ENCODE measurements at places on chromosomes 11 and 22.

- DNase-seq, result no peak
Measured at GRCh38 chr22:42177891-42178336, 47.3 kb upstream of the CYP2D6 start.

DNA sequence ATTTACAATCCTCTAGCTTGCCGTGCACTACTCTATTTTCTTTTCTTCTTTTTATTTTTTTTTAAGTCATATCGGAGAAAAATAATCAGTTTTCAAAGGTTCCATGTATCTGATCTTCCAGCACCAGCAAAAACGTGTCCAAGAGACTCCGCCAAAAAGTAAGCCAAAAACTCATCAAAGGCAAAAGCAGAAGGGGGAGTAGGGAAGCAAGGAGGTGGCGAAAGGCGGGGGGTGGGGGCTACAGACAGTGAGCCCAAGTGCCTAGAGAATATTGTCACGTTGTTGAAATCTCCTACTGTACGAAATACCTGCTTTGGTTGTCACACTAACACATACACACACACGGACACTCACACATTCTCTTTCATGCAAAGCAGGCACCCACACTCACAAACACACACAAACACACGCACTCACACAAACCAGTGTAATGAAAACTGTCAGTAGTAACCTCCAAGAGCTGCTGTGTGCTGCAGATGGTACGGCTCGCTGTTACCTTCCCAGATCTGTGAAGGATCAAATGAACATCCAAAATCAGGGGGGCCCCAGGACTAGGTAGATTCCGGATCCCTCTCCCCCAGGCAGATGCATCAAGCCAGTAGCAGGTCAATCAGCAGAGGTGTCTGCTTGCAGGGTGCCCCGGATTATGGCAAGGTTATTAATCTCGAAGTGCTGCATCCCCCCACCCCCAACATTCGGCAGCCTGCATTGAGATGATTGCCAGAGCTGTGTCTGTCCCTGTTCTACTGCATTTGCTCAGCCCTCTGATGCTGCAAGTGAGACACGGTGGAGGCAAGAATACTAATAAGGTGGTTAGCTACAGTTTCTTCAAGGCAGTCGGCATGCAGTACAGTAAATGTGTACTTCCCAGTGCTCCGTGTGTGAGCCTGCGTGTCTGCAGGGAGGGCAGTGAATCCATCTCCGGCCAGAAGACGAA, at the start of gene LRRC4C:
Gene LRRC4C (minus strand): TSS at position 188 of the 937 bp plus-strand sequence.
- no peak for DNase-seq

- no peak for DNase-seq
Measured at GRCh38 chr22:48714231-48714630, 1113.4 kb downstream of the BRD1 start.

DNA sequence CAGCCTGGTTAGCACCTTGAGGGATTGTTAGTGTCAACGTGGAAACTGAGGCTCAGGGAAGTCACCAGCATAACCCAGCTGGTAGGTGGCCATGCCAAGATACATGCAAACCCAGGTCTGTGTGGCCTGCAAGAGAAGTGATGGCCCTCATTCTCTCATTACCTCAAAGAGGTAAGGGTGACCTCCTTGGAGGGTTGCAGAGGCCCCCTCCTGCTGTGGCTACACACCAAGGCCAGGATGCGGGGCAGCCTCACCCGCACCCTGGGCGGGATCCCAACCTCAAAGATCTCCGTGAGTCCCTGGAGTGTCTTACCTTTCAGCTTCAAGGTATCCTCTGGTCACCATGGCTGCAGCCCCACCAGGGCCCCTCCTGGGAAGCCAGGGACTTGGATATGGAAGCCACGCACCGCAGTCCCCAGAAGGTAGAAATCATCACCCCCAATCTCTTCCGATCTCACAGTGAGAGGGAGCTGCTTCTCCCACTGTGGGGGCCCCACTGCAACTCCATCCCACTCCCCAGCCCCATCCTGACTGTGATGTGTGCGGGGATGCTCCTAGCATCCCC, 95.4 kb downstream of the MORC2 start:
- DNase-seq, result no peak

DNA sequence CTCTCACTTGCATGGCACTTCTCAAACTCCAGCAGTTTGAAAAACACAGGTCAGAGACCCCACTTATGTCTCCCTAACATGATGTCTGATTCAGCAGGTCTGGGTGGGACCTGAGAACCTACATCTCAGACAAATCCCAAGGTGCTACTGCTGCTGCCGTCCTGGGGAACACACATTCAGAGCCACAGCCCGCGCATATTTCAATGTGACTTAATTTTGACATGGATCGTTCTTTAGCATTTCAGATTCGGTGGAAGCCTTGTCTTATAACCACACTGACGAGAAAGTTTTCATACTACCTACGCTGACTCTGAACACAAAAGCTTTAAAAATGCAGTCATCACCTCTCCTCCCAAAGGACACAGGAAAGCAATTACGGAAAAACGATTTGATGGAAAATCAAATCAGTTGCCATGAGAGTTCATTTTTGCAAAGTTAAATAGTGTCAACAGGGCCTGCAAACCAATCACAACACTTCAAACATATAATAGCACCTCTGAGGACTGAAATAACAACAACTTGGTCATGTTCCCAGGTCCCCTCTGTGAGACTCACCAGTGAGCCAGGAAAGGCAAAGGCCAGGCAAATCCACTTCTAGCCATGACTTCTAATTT, 132.6 kb downstream of the SHANK2 start:
- no peak for DNase-seq

GRCh38 chr22:24411256-24412004, 16.0 kb upstream of the ADORA2A start:
- DNase-seq, result no peak

GRCh38 chr22:29524442-29525191, 28.9 kb downstream of the THOC5 start:
- peak; percentile 52 for DNase-seq

- DNase-seq, result no peak
Measured at GRCh38 chr11:65562788-65563187, 4.6 kb upstream of the LTBP3 start.

- DNase-seq, result peak; percentile 81
Measured at GRCh38 chr11:57493507-57494503, 21.7 kb downstream of the SLC43A1 start.

GRCh38 chr11:92296138-92296515, 71.5 kb downstream of the FAT3 start:
- DNase-seq, result no peak

GRCh38 chr22:47267513-47268282, 505.2 kb downstream of the TBC1D22A start:
- no peak for DNase-seq

- no peak for DNase-seq
Measured at GRCh38 chr22:37340331-37341262, 58.3 kb downstream of the CYTH4 start.

- DNase-seq, result no peak
Measured at GRCh38 chr11:15602785-15603567, 488.3 kb downstream of the INSC start.

- DNase-seq, result no peak
Measured at GRCh38 chr11:77200351-77201268, 72.6 kb downstream of the MYO7A start.

DNA sequence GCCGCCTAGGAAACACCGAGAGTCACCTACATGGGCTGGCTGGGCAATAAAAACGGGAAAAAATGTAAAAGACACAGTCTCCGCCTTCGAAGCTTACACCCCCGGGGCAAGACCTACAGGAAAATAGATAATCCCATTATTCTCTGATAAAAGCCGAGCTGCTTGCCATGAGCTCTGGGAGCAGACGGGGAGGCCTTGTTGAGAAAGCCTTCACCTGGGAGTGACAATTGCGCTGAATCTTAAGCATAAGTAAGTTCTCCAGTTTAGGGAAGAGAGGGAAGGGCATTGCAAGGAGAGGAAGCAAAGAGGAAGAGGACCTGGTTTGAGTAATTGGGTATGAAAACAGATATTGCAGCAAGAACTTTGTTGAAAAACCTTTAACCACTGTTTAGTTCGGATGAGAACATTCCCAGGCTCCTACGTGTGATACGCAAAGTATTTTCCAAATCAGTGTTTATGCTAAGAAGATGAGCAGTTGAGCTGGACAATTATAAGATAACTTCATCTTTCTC, 813 bp upstream of the BTBD10 start:
- DNase-seq, result no peak

Measured in GM10248 (cell line).